ENCODE measurements at places on chromosomes 2 and 18. TPM values are rescaled to one million over a fixed set of nuclear protein-coding genes. Genes with fewer than 3 reads are reported as not detected.

Gene GALNT14
- polyA plus RNA-seq, result 0.66 TPM

Gene C2orf74
- 39.0 TPM for polyA plus RNA-seq

Gene CHPF
- polyA plus RNA-seq, result 221 TPM

Gene GAD1
- 0.03 TPM for polyA plus RNA-seq

Gene KCNJ3
- polyA plus RNA-seq, result 0.01 TPM

Gene MERTK
- polyA plus RNA-seq, result 3.0 TPM

Gene AGXT
- polyA plus RNA-seq, result not detected

Gene TXNDC2
- polyA plus RNA-seq, result 0.04 TPM

Gene PDE1A
- 4.9 TPM for polyA plus RNA-seq

Gene TLX2
- polyA plus RNA-seq, result not detected

GRCh38 chr2:35585972-35586371 is 769.6 kb upstream of the CRIM1 start:
- no peak for DNase-seq

- DNase-seq, result no peak
These were observed 44.0 kb downstream of the GYPC start for GRCh38 chr2:126699716-126700581.

DNA sequence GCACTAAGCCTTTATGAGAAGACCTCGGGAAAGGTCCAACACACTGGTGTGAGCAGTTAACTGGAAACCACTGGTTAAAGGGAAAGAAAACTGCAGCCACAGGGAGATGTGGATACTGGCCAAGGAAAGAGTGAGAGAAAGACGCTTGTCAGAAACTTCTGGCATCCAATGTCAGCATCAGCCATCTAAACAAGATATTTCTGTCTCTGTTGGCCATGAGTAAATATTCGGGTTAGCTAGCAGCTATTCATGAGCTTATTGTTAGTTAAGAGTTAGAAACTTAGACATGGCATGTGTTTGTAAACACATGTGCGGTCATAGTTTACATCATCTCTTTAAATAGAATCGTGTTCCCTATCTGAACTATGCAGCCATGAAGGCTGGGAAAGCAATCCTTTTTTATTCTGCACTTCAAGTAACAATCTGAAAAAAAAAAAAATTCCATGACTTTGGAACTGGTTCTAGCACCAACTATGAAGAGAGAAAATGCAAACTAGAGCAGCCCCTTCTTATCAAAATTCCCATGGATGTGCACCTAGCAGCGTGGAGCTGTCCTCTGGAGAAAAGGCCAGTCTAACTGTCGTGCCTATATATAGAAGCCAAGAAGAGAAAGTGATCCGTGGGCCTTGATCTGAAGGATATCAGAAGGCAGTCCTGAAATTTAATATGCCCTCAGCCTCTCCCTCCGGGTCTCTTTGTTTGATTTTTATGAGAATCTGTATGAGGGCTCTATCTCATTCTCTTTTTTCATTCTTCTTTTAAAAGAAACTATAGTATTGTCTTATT is 84.0 kb upstream of the RFX8 start:
- no peak for DNase-seq

DNA sequence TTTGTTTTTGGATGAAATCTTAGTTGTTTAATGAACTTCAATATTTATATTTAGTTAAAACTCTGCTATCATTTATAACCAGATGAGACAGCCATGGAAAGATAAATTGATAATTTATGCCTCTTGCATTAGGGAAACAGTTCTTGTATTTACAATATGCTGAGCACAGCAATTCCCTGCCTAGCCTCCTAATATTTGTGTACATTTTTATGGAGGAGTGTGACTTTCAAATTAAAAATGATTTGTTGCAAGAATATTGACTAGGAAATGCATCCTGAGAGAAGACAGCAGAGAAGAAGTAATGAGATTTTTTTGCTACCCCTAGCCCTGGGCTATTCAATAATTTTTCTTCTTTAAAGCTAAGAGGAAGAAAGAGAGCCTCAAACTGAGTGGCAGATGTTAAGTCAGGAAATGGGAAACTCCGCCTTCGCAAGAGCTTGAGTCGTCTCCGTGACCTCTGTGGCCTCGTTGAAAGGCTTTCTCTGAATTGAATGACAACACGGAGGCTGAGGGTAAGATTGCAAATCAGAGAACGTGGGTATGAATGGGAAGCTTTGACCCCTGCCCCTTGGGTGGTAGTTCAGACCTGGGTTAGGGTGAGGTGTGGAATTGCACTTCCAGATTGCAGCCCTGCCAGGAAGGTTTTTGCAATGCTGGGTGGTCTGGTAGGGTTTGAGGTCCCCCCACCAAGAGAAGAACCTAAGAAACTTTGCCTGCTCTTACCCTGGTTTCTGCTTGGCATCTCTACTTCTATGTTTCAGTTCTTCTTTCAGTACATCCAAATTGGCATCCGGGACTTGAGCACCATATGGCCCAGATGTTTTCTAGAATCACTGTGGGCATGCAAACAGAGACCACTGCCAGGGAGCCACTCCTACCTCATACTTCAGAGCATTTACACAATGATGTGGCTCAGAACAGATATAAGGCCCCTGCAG is 210.3 kb upstream of the RBMS1 start:
- peak; percentile 23 for DNase-seq

DNA sequence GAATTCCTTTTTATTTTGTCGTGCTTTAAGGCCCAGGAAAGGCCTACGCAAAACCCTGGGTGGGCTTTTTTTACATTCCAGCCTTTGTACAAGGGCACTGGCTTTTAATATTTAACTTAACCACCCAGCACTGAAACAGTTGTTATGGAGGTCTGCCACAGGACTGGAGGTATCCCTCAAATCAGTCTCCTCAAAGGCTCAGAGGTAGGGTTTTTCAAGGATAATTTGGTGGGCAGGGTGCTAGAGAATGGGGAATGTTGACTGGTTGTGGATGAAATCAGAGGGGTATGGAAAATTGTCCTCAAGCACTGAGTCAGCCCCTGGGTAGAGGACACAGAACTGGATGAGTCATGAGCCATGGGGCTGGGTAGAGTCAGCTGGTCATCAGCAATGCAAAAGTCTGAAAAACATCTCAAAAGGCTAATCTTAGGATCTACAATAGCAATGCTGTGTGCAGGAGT is 443.1 kb downstream of the THSD7B start:
- no peak for DNase-seq

DNA sequence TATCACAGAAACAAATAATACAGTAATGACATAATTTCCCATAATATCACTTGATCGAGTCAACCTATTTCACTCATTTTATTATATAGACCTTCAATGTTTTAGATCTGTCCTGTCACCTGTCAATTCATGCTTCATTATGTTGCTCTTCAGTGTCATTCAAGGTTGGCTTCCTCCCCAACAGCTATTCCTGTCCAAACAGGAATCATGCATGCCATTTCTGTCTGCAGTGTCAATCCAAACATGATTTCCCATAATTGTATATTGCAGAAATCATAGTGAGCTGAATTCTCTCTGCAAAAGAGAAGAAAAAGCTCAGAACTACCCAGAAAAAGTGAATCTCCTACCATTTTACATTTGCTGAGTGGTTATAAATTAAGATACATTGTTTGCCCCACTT is 628.6 kb downstream of the NR4A2 start:
- no peak for DNase-seq

- DNase-seq, result no peak
These were observed 90.1 kb upstream of the SMAD2 start for GRCh38 chr18:48020337-48021250.

DNA sequence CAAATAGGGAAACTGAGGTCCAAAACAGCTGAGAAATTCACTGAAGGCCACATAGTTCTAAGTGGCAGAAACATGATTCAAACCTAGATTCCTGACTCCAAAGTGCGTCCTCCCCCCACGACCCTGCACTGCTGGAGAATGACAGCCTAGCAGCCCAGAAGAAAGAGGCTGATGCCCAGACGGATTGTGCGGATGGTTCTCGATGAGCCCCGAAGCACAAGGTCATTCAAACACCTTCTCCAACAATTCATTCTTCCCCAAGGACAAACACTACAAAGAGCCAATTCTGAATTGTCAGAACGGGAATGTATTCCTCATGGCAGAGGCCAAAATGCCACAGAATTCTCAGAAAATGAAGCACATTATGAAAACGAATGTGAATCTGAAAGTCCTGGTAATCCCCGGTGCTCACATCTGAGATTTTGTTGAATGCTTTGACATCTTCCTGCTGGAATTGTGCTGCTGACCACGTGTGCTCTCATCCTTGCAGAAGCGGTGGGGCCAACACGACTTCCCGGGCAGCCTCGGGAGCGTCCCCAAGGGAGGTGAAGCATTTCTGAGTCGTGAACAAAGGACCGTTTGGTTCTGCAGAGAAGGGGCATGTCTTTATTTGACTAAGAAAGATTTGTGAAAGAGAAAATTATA is 337.0 kb downstream of the EIPR1 start:
- peak; percentile 30 for DNase-seq

GRCh38 chr2:195106681-195107380 is 550.2 kb upstream of the SLC39A10 start:
- no peak for DNase-seq

DNA sequence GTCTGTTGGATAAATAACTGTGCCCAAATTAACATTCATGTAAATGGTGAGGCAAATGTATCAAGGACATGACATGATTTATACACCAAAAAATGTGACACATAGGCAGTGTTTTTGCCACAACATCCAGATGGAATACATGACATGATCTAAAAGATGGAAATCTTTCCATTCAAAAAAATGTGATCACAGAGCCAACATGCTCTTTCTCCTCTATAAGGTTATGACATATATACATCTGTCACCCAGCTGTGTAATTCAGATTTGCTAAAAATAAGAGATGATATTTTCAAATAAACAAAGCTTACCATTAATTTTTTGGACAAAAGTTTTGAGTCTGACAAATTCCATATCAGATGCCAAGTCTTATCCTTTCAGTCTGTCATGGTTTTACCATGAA is 95.5 kb upstream of the COL3A1 start:
- no peak for DNase-seq

DNA sequence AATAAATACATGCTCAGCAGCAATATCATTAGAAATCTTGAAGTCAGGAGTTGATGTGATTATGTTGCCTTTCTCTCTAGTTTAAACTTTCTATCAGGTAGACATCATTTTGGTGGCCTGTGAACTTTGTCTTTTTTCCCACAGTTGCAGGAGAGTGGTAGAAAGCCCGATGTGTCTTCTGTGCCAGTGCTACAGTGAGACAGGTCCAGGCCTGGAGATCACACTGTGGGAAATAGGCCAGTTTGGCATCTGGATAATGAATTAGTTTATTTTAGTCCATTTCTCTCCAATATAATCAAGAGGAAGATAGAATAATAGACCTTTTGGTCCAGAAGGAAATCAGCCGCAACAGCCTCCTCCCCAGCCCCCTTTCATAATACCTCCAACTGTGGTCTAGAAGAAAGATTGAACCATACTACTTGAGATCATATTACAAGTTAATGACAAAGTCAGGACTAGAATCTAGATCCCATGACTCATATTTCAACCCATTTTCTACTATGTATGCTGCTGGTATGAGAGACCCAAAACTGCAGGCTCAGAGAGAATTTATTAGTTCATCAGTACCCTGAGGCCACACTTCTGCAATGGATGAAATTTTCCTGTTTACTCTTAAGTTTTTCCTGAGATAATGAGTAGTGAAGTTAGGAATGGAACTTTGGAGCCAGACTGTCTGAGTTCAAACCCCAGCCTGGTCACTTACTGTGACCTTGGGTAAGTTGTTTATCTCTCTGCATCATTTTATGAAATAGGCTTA is 20.6 kb downstream of the KCMF1 start:
- no peak for DNase-seq

DNA sequence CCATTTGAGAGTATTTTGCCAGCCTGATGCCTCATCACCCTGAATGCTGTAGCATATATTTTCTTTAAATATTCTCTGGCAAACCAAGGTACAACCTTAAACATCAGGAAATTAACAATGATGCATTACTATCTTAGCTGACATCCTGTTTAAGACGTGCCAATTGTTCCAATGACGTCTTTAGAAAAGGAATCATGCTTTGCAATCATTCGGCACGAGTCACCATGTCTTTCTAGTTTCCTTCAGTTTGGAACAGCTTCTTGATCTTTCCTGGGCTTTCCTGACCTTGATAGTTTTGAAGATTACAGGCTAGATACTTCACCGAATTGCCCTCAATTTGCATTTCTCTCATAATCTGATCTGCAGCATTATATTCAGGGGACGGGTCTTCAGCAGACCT is 88.2 kb upstream of the GLI2 start:
- no peak for DNase-seq

DNA sequence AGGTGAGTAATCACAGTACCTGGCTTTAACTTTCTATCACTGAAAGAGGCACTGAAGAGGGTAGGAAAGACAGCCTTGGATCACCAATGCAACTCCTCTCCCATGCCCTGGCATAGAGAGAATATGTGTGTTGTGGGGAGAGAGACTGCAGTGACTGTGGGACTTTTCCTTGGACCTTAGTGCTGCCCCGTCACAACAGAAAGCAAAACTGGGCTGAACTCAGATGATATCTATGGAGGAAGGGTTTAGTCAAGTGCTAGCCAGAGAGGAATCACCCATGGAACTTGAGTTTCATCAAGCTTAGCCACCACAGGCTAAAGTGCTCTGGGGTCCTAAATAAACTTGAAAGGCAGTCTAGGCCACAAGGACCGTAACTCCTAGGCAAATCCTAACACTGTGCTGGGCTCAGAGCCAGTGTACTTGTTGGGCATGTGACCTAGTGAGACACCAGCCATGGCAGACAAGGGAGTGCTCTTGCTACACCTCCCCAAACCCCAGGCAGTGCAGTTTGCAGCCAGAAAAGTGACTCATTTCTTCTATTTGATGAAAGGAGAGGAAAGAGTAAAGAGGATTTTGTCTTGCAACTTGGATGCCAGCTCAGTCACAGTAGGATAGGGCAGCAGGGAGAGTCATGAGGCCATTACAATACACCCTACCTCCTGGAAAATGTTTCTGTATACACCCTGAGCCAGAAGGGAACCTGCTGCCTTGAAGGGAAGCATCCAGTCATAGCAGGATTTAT is 105.8 kb upstream of the SPOPL start:
- DNase-seq, result peak; percentile 21

DNA sequence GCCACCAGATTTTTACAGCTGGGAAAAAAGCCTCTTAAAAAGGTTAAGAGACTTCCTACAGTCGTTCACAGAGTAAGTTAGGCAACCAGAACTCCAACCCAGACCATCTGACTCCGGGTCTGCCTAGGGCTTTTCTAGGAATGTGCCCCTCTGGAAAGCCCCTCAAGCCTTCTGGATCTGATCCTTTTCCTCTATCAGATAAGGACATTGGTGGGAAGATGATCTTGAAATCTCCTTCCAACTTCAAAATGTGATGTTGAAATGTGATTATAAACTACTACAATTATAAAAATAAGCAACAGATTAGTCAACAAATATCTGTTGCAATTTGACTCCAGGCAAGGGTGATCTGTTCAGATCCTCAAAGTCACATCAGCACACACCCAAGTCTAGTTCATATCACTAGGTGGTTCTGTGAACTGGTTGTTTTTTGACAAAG is 270.4 kb downstream of the ARHGAP15 start:
- no peak for DNase-seq

GRCh38 chr18:4639628-4640310 is 184.7 kb upstream of the DLGAP1 start:
- DNase-seq, result no peak

- no peak for DNase-seq
These were observed 54.1 kb upstream of the RAB6C start for GRCh38 chr2:129925381-129925780.
